ENCODE measurements at places on chromosomes 12 and 14.

- DNase-seq = no peak
Observed at GRCh38 chr14:99381688-99382060, 99.0 kb downstream of the SETD3 start.

DNA sequence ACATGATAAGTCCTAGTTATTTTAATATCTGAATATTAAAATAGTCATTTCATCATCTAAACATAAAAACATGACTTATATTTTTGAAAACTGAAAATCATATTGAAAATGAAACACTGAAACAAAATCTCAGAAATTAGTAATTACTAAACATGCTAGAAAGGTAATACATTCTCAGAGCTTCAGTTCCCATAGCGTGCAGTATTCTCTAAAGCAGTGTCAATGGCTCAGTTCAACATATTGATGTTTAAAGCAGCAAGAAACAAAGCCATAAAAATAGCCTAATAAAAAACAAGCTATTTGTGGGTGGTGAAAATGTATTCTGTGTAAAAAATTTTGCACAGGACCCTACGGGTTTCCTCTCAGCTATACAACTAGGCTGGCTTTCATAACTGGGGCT is 1337.4 kb downstream of the FSCB start:
- no peak for DNase-seq

DNA sequence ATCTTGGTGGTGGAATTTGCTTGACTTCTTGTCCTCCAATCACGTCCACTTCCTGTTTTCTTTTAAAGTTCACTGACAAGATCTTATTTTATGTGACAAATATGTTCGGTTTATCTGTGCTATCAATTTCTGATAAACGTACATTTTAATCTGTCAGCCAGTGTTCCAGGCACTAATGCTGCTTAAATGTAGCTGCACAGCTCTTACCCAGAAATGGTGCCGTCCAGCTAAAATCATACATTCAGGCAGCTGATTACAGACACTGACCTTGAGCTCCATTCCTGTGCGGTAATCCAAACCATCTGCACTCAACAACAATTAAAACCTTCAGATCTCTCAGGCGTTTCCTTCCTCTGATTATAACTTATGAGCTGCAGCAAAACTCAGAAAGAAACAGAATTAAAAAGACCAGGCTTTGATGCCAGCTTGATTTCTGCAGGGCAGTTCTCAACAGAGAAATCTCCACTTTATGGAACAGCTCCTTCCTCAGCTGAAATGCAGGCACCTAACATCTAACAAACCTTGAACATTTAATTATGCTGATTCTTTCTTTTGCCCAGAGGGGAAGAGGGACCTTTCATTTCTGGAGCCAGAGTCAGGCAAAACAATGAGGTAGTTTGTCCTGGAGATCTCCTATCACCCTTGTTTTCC is 26.4 kb upstream of the RASSF3 start:
- no peak for DNase-seq

DNA sequence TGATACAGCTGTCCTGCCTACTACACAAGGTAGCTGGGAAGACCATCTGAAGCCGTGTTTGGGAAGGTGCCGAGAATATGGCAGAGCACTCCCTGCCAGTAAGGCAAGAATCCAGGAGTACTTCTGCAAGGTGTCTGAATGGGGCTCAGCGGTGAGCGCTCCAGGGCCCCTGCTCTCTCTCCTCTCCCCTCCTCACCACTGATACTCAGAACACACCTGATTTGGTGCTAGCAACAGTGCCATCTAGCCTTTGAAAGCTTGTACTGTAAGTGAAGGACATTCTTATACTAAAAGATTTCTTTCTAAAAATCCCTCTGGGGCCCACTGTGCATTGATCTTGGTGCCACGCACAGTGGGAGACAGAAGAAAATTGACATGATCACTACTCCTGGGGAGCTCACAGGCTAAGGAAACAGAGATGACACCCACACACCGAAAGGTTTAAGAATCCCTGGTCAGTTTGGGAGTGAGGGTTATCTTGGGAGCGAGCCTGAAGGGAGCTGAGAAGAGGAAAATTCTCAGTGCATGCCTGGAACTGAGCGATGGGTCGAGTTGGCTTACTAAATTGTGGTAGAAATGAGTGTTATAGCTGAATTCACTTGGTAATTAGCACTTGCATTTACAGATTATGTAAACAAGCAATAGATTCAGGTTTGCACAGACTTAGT is 216.9 kb downstream of the NTF3 start:
- DNase-seq = no peak

DNA sequence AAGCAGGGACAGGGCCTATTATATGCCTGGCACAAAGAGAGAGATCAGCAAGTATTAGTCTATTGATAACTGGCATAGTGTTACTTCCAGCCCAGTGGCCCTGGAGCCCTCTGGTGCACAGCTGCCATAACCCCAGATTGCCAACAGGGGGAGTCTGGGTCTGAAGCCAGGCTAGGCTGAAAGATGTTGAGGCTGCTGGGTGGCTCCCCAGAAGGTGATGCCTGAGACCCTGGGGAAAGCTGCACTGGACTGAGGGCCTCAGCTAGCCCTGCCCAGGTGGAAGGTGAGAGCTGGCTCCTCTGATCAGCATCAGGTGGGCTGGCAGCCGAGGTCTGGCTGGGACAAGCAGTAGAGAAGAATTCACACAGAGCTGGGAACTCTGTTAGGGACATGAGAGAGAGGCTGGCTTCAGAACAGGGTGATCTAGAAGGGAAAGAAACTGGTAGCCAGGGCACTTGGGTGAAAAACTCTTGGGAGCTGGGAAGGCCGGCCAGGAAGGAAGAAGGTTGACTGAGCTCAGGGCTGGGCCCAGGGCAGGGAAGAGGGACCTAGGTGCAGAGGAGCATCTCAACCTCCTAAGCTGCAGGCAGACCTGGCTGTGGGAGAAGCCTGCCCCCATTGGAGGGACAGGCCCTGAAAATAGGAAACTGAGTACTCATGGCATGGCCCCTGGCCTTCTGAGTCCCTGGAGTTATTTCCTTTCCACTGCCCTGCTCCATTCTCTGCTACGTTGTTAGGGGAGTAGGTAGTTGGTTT is 3.9 kb downstream of the GZMH start:
- no peak for DNase-seq

DNA sequence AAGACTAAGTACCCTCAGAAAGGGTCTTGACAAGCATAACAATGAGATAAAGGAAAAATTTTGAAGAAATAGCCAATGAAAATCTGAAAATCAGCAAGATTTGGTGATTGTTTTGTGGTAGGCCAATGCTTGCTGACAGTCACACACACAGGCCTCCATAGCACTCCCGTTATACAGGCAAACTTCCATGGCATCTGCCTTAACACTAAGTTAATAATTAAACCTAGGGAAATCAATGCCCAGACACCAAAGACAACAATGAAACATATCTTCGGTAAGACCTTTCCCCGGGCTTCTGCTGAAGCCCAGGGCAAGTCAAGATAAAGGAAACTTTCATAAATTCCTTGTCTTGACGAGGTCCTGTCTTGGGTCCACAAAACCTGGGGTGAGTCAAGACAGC is 18.6 kb upstream of the RERGL start:
- no peak for DNase-seq

All from left ventricle myocardium superior (tissue), 1 donor.